NCI-H345 (cell line): ENCODE measurements at places on chromosomes 1 and 21.

GRCh38 chr1:73411479-73411878, 786.5 kb downstream of the LRRIQ3 start:
- DNase-seq, result no peak

- no peak for DNase-seq
Measured at GRCh38 chr1:244403431-244403830, 48.3 kb downstream of the ADSS2 start.

GRCh38 chr21:28294051-28294450, 698.6 kb downstream of the LTN1 start:
- no peak for DNase-seq

DNA sequence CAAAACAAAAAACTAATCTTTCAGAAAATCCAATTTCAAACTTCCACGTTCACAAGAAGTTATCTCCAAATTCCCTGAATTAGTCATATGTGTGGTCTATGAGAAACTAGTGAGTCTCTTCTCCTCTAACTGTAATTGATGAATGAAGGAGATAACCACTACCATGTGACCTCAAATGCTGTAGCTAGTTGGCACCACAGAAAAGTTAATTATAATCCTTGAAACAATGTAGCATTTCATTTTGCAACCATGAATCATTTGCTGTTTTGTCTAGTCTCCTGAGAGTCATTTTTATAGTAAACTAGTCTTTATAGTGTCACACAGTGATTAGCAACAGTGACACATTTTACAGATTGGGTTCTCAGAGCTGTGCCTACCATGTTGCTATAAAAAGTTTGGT, 287.5 kb downstream of the LRRIQ3 start:
- DNase-seq, result no peak
